Ureter (tissue), 1 donor: ENCODE measurements at places on chromosomes 4 and X. TPM values are rescaled to one million over a fixed set of nuclear protein-coding genes. Genes with fewer than 3 reads are reported as not detected.

- no peak for DNase-seq
Measured at GRCh38 chrX:136275553-136275952, 24.4 kb upstream of the MAP7D3 start.

GRCh38 chr4:98802770-98803198, 126.1 kb downstream of the EIF4E start:
- no peak for DNase-seq

Gene HPSE
- 1.1 TPM for total RNA-seq

- no peak for DNase-seq
Measured at GRCh38 chr4:57122959-57123358, 12.8 kb upstream of the IGFBP7 start.

DNA sequence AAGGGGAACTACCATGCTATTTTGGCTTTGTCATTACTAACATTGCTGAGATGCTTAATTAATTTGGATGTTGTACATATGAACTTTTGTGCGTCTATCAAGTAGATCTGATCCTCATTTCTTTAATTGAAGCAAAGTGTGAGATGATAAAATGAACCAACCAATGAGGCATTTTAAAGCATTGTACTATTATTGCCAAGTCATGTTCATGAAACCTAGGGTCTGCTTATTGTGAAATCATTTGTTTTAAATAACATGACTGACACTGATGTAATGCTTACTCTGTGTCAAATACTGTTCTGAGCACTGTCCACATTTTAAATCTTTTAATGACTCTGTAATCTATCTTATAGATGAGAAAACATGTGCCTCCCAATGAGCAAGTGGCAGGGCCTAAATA, 57.7 kb downstream of the C4orf33 start:
- DNase-seq, result no peak

- no peak for DNase-seq
Measured at GRCh38 chrX:652341-652741, 21.8 kb downstream of the SHOX start.

- no peak for DNase-seq
Measured at GRCh38 chr4:159159611-159160010, 56.7 kb downstream of the RAPGEF2 start.

Gene PIN4
- 13.4 TPM for total RNA-seq

DNA sequence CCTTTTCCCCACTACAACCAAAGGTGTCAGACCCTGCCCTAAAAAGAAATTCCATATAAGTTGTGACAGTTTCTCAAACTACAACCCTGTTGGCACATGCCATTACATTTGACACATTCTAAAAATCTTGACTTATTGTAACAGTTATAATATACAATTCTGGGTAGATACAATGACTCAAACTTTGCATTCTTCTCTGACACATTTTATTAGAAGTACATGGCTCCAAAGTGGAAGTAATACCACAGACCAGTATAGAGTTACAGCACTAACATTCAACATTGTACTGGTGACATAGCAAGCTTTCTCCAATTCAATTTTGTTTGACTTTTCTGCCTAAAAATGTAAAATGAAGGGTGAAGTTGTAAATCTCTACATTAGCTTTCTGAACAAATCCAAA, 196.6 kb upstream of the ETNPPL start:
- no peak for DNase-seq

GRCh38 chrX:120486786-120487185, 17.7 kb upstream of the LAMP2 start:
- no peak for DNase-seq

DNA sequence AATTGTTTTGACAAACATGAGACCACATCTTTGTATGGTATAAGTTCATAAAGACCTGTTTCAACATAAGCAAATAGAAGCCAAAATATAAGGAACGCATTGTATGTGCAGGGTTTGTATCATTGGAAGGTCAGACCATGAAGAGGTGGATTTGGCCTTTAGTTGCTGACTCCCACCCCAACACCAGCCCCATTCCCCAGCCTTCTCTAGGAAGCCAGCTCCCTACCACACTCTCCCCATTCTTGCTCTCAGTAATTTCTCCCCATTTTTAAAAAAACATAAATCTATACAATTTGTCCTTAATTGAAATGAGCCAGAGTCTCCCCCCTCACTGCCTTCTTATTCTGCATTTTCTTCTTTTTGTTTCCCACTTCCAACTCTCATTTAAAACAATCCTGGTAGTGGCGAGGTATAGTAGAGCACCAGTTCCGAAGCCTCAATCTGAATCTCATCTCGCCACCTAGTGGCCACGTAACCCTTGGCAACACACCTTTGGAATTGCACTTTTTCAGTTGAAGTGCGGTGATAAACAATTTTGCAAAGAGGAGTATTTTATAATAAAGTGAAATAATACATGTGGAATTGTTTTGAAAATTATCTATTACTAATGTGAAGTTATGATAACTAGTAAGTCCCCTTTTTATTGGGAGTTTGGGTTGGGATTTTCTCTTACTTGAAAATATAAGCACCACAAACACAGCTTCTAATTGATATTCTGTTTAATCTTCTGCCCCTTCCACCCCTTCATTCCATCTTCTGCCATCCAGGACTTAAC, 126.6 kb downstream of the ASB9 start:
- DNase-seq, result peak; percentile 51

- DNase-seq, result no peak
Measured at GRCh38 chrX:34900691-34901090, 41.9 kb upstream of the FAM47B start.

Gene LRIT3
- total RNA-seq, result 0.65 TPM
